ENCODE measurements at places on chromosomes 3 and 15.

- DNase-seq, result no peak
Measured at GRCh38 chr3:50662408-50662807, 12.3 kb upstream of the DOCK3 start.

- no peak for DNase-seq
Measured at GRCh38 chr3:138459619-138460535, 25.5 kb downstream of the ESYT3 start.

GRCh38 chr3:196735751-196736150 lies 3.9 kb upstream of the PAK2 start:
- no peak for DNase-seq

GRCh38 chr3:148773805-148774204 lies 53.8 kb upstream of the CPB1 start:
- DNase-seq, result no peak

DNA sequence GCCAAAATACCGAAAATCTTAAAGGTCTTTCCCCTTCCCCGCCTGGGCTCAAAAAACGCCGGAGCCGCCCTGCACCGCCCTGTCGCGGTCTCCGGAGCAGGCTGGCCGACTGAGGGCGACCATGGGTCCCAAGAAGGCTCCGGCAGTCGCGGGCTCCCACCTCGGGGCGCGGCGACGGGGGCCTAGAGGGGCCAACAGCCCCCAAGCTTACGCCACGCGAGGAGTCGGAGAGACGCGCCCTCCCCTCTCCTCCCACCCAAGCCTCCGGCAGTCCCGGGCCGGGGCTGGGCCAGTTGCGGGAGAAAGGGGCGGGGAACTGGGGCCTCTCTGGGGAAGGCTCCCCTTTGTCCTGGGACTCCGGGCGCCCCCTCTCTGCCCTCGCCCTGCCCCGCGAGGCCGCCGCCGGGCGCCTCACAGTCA lies 69.2 kb downstream of the GOLGA8B start:
- DNase-seq, result no peak

DNA sequence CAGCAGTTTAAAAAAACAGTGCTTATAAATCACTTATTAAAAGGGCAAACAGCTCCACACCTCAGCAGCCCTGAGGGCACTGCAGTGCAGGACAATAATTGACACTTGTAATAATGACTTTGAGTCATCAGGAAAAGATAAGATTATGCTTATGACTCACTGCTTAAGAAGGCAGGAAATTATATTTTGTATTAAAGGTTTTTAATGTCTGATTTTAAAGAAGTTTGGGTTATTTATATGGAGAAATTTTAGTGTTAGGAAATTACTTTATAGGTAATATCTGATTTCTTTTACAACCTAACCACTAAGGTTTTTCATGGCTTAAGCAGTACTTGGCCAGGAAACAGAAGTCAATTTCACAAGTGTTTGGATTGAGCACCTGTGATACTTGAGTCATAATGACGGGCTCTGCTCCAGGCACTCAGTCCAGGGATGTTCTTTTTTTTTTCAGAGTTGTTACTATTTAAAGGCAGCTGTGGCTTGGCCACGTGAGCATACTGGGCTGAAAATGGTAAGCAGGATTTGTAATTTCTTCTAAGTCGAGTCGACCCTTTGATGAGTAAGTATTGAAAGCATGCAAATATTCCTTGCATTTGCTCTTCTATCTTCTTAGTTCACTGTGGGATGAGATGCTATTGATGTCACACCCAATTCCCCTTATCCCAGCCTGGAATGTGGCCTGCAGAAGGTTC lies 21.6 kb upstream of the SLC6A20 start:
- DNase-seq, result peak; percentile 92

DNA sequence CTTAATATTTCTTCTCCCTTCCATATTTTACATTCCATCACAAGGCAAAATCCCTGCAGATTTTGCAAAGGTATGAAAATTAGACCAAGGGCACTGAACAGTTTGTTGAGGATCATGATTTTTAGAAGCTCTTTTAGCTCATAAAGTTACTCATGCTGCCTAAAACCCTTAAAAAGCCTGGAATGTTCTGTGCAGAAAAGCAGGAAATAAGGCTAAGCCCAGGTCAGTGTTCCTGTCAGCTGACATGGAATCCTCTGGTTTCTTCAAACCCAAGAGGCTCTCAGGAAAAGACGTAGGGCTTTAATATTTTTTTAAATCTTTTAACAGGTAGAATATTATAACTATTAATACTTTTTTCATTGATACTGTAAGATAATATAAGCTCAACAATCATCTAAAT lies 8.2 kb downstream of the CBLB start:
- no peak for DNase-seq

- DNase-seq, result no peak
Measured at GRCh38 chr3:40097131-40098117, 212.1 kb upstream of the EIF1B start.

- no peak for DNase-seq
Measured at GRCh38 chr15:39586387-39587095, 5.7 kb downstream of the THBS1 start.

All from non-pigmented ciliary epithelial cell (primary cell).